ENCODE measurements at places on chromosomes 1 and 21.

DNA sequence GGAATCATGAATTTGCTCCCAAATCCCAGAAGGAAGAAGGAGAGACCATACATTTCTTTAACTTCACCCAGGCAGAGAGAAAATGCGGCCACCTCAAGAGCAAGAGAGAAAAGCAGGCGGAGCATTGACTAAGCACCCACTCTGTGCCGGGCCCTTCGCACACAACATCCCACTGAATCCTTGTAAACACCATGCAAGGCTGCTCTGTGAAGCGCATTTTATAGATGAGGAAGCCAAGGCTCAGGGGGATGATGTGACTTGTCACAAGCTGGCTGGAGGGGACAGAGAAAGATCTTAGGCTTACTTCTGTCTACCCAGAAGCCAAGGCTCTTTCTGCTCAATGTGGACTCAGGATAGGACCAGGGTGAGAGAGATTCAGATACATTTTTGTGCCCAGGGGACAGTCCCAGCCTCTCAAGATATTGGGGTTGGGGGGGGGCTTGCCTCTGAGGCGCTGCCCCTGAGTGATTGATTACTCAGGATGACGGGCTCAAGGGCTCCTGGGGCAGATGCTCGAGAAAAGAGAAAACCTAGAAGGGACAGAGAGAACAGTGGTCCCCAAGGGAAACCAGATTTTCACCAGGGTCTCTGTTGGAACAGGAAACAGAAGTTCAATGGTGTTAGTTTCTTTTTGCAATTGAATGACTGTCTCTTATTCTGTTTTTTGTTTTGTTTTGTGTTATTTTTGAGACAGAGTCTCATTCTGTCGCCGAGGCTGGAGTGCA is 19.5 kb downstream of the PADI2 start:
- no peak for DNase-seq

DNA sequence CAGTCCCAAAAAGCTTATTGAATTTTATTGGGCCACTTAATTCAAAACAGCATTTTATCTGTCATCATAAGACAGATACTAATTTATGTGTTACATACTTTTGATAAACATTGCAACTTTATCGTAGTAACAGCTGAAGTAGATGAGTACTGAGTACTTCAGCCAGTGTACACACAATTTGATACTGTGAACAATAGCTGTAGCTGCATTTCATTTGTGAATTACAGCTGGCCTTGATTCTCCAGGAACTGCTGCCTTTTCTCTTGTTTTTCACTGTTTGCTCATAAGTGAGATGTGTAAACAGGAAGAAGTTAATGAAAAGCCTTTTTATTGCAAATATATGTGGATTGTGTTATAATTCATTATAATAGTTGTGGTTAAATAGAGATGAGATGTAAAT is 10.2 kb downstream of the UAP1 start:
- DNase-seq, result no peak

- DNase-seq, result no peak
These were observed 30.0 kb downstream of the ZNF697 start for GRCh38 chr1:119617751-119618691.

- no peak for DNase-seq
These were observed 71.0 kb downstream of the COLGALT2 start for GRCh38 chr1:183966487-183966886.

- no peak for DNase-seq
These were observed 53.9 kb upstream of the SAMD13 start for GRCh38 chr1:84247425-84248220.
